ENCODE measurements at places on chromosomes 16 and 17.
A peak's percentile ranks its signal among the peaks of the same experiment; 100 is the strongest.

DNA sequence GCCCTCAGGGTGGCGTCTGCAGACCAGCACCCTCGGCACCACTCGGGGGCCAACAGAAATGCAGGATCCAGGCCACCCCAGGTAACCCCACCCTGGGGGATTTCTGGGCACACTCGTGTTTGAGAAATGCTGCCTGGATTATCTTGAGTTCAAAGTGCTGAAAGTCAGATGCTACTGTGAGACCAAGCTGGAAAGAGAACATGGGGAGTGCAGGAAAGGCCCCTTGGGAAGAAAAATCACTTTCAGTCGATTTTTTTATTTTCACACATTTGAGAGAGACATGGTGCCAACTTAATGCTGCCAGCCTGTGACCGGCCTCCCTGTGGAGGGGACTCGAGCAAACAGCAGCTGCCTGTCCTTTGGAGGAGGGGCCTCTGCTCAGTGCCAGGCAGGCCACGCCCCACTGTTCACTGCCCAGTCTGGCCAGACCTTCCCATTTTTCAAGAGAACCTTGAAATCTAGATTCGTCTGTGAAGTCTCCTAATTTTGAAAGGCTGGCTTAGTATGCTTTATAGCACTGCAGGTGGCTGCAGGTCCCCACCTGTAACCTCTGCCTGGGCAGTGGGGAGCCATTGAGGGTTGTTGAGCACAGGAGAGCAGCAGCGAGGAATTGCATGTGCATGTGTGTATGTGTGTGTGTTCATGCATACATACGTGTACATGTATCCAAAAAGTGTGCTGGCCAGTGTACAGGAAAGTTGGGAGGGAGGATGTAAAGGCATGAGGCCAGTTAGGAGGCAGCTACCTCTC lies 70.7 kb upstream of the PLCG2 start:
- no peak for DNase-seq

DNA sequence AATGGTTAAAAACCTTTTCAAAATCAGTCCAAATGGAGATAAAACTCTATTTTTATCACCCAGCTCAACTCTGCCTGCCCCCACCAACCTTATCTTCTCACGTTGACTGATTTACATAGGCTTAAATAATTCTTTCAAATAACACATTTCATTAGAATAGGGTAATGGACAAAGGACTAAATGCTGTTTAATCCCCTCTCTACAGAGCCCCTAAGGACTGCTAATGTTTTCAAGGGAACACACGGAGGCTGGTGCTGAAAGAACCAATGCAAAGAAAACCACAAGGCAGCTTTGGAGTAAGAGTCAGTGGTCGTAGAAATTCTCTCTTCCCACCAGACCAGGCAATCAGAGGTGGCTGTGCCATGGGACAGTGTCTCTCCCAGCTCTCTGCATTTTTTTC lies 445.7 kb upstream of the MAF start:
- DNase-seq, result no peak

GRCh38 chr17:62724398-62725146 lies 83.5 kb downstream of the MARCHF10 start:
- no peak for DNase-seq

- DNase-seq, result no peak
Measured at GRCh38 chr17:77772461-77772897, 186.0 kb upstream of the TNRC6C start.

- DNase-seq, result peak; percentile 13
Measured at GRCh38 chr17:58083491-58084316, 485 bp downstream of the DYNLL2 start.

- DNase-seq, result no peak
Measured at GRCh38 chr16:3859889-3860288, 20.6 kb downstream of the CREBBP start.

- DNase-seq, result no peak
Measured at GRCh38 chr16:10879681-10880589, 2.9 kb downstream of the CIITA start.

DNA sequence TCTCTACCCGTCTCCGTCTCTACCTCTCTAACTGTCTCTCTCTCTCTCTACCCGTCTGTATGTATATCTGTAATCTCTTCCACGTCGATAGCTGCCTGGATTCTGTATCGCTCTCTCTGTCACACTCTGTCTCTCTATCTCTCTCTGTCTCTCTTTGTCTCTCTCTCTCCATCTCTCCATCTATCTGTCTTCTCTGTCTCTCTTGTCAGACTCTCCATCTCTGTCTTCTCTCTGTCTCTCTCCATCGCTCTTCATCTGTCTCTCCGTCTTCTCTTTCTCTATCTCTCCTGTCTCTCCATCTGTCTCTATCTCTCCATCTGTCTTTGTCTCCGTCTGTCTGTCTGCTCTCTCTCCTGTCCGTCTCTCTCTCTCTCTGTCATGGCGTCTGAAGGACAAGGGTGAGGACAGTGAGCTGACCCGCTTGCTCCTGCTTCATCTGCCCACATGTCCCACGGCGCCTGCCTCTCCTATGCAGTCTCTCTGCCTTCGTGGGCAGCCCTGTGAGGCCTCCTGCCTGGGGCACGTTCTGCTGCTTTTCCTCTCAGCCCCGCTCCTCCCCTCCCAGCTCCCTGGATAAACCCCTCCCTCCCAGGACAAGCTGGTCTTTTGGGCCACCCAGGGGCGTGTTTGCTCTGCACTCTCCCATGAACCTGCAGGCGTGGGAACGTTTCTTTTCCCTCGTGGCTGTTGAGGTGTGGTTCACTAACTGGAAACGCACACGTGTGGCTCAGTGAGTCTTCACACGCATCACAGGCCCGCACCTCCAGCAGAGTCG lies 18.9 kb downstream of the ACSF3 start:
- no peak for DNase-seq

GRCh38 chr16:89905511-89906139 lies 13.0 kb upstream of the MC1R start:
- DNase-seq, result no peak

DNA sequence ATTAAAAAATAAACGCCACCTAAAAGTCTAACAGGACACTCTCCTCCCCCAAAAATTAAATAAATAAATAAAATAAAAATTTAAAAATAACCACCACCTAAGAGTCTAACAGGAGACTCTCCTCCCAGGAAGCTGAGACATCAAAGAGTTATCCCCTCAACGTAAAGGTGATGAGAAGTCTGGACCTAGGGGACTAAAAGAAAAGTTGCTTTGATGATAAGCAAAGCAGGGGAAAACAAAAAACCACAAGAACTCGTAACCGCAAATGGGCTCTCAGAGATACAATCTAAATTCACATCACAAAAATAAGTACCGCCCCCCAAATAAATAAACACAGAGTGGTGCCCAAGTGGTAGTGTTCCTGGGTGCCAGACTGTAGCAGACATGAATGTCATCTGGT lies 412.2 kb downstream of the ZFHX3 start:
- no peak for DNase-seq

DNA sequence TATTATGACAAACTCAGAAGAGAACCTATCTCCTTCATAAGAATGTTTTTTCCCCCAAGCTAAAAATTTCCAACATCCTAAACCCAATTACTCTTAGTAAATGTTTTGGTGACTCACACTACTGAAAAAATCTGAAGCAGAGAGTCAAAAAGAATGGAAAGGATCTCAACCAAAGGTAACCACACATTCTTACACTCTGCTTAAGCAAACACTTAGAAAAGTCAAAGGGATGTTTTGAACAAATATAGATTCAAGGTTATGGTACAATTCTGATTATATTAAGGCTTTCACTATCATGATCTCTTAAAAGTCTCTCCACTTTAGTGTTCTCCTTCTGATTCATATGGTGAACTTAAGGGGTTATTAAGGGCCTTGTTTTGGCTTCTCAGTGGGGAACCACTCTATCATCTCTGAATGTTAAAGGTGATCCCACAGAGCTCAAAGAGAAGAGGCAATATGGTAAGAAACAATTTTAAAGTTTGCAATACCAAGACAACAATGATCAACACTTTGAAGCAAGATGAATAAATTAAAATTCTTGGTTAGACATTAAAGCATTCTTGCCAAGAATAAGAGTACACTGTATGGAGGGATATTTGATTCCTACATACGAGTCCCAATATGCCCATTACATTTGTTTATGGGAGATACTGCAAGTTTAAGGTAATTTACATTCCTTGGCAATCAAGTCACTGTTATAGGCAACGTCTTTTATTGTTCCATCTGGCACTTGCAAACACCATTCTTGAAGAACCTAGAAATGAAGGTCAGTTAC lies 69.2 kb downstream of the CDC27 start:
- DNase-seq, result no peak

DNA sequence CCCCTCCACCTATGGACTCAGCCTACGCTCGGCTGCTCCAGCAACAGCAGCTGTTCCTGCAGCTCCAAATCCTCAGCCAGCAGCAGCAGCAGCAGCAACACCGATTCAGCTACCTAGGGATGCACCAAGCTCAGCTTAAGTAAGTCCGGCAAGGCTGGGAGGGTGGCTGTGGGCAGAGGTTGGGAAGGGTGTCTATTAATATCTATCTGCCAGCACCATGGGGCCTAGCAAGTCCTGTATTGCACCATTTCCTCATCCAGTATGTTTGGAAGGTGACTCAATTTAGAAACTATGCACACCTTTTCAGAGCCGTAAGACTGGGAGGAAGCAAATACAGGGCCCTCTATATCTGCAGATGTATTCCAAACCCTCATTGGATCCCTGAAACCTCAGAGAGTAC lies 45.0 kb upstream of the ARHGAP44 start:
- no peak for DNase-seq

Measured in renal cortex interstitium (tissue), 15 donors.